Activated CD4-positive, alpha-beta T cell treated with anti-CD3 and anti-CD28 coated beads for 4 hours (primary cell): ENCODE measurements at places on chromosomes 11 and 22.

- no peak for DNase-seq
Measured at GRCh38 chr22:40469181-40469580, 98.8 kb downstream of the SGSM3 start.

GRCh38 chr22:29767171-29768051 lies at the start of gene UQCR10:
Gene UQCR10 (plus strand): TSS chr22:29767369. CDS start chr22:29767399, 30 bp downstream.
- peak; percentile 91 for DNase-seq

DNA sequence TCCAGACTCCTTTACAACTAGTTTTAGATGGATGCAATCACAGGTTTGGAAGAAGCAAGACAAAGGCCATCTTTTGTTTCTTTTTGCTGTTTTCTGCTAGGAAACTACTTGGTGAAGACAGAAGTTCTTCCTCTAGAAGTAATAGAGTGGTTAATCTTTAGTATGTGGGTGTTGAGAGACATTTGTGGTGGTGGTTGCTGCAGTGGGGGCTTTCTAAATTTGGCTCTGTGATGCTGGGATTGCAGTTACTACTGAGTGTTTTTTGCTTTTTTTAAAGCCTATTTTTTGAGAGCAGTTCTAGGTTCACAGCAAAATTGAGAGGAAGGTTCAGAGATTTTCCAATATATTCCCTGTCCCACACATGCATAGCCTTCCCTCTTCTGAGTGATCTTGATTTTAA lies 120.0 kb downstream of the AASDHPPT start:
- DNase-seq = no peak

DNA sequence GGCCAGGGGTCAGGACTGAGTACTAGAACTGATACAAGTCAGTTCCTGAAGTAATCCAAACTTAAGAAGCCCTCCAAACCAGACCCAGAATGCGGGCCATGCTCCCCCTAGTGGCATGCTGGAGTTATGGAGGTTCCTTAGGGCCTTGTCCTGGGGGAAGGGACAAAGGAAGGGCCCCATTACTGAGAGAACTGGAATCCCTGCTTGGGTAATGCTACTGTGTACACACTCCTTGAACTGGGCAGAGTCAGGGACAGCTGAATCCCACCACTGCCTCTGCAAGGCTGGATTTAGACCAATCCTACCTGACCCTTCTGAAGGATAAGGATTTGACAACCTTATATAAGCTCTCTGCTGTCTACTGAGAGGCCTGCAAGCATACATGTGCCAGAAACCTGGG lies 97.3 kb upstream of the AKIP1 start:
- peak; percentile 34 for DNase-seq

GRCh38 chr11:33490842-33491370 lies 209.7 kb downstream of the C11orf91 start:
- DNase-seq = no peak

GRCh38 chr11:14907411-14908213 lies 15.6 kb upstream of the CYP2R1 start:
- DNase-seq = peak; percentile 89

GRCh38 chr22:45504373-45505341 lies 2.0 kb downstream of the FBLN1 start:
- DNase-seq = no peak

DNA sequence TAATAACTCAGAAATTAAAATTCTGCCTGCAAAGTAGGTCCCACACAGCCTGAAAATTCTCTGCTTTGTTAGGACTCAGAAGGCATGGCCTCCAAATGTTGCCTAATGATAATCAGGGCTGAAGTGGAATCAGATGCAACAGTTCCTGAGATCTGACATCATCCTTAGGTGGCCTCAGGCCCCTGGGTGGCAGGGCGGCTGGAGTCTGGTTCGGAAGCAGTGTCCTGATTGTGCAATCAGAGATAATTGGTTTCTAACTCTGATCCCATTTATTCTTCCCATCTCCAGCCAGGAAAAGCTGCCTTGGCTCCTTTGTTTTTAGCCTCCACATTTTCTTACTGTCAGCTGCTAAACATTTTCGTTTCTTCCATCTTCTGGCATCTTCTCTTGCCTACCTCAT lies 399.3 kb downstream of the OPCML start:
- DNase-seq = no peak

GRCh38 chr11:73982990-73983740 lies 522 bp upstream of the UCP2 start:
- DNase-seq = peak; percentile 87

GRCh38 chr11:40403321-40403720 lies 1056.1 kb downstream of the LRRC4C start:
- DNase-seq = no peak

GRCh38 chr11:101436511-101437142 lies 147.2 kb downstream of the TRPC6 start:
- DNase-seq = no peak

DNA sequence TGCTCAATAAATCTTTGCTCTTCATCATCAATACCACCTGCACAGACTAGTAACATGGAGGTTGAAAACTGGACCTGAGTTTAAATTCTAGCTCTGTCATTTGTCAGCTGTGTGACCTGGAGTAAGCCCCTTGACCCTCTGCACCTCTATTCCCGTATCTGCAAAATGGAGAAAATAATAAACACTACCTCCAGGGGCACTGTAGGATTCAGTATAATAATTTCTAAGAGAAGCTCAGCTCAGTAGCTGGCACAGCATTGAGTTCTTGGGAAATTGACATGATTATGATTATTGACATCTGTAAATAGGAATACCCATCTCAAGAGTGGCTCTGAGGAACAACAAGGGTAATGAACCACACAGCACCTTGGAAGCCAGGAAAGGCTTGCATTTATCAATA lies 78.4 kb downstream of the MN1 start:
- no peak for DNase-seq

GRCh38 chr11:18280438-18281045 lies 14.5 kb downstream of the SAA1 start:
- no peak for DNase-seq

GRCh38 chr22:27786965-27787364 lies 14.6 kb downstream of the MN1 start:
- no peak for DNase-seq

DNA sequence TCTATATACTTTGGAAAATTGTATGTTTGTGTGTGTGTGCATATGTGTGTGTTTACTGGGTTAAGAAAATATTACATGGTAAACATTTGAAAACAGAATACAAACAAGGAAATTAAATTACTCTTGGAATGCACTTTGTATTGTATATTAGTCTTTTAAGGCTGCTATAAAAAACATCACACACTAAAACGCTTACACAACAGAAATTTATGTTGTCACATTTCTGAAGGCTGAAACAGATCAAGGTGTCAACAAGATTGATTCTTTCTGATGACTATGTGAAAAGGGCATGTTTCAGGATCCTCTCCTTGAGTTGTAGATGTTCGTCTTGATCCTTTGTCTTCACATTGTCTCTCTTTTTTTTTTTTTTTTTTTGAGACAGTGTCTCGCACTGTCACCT lies 149.1 kb upstream of the CNTN5 start:
- DNase-seq = no peak

DNA sequence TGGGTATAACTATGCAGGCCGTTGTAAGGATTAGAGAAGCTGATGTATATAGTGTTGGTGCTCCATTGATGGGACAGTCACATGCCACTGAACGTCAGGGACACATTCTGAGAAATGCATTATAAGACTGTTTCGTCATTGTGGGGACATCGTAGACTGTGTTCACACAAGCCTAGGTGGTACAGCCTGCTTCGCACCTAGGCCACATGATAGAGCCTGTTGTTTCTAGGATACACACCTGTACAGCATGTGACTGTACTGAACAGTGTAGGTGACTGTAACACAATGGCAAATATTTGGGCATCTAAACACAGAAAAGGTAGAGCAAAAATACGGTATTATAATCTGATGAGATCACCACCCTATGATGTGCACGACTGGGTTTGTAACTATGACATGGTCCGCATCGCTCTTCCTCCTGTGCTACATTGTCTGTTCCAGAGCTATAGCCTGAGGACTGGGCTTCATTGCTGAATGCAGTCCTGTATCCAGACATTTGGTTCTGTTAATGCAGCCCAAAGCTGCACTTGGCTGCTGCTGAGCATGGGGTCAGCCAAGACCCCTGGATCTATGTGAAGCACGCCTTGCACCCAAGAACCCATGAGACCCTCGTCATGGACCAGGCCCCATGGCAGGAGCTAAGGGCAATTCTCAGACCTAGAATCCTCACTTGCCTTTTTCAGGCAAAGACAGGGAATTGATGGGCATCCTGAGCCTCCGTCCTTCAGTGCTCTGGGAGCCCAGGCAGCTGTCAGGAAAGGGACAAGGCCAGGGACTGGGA lies 51.1 kb upstream of the THY1 start:
- DNase-seq = no peak

DNA sequence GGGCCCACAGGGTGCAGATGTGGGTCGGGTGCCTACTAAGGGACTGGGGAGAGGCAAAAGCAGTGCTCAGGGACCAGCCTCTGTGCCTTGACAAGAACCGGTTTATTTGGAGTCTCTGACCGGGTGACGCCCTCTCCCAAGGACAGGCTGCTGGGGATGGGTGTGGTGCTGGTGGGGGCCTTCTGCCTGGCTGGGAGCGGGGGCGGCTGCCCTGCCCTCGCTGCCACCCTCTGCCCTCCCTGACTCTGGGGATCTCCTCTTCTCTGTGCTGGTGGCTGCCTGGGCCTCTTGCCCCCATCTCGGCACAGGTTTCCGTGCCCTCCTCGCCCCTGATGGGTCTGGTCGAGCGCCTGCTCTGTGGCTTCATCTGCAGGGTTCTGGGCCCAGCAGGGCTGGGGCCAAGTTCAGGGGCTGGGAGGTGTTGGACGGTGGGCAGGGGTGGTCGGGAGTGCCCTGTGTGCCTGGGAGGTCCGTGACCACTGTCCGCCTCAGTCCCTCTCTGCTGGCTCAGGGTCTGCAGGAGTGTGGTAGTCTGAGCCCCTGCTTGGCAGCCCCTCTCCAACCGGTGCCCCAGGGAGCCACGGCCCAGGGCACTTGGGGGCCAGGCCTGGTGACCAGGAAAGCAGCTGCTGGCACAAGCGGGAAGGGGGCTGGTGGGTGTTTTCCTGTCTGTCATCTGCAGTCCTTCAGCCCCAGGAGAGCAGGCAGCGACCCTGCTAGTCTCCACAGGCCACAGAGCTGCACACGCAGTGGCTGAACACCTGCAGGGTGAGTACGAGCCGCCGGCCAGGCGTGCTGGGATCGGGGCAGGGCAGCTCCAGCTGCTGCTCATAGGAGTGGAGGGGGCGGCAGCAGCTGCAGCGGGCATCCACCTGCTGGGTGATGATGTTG lies 23.5 kb downstream of the MUC6 start:
- DNase-seq = no peak

DNA sequence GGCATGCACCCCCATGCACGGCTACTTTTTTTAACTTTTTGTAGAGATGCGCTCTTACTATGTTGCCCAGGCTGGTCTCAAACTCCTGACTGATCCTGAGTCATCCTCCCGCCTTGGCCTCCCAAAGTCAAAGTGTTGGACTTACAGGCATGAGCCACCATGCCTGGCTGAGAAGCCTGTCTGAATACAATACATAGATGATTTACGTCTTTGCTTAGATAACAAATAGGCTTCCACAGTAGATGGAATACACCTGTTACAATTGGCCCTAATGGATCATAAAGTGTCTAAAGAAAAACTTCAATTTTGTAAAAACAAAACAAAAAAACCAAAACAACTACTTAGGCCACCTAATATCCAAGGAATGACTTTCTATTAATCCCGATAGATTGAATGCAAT lies 13.0 kb upstream of the CLTCL1 start:
- DNase-seq = no peak

DNA sequence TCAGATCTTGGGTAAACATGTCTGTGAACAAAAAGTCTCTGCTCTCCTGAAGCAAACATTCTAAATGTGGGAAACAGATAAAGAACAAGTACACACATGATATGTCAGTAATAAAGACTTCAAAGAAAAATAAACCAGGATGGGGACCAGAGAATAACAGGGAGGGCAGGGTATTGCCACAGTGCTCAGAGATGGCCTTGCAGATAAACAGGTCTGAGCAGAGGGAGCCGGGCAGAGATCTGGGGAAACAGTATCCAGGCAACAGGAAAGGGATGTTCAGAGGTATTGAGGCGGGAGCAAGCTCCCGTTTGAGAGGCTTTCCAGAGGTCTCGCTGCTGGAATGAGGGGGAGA lies 2.9 kb downstream of the CCDC86 start:
- no peak for DNase-seq

- DNase-seq = no peak
Measured at GRCh38 chr11:71420455-71421241, 27.5 kb downstream of the DHCR7 start.

DNA sequence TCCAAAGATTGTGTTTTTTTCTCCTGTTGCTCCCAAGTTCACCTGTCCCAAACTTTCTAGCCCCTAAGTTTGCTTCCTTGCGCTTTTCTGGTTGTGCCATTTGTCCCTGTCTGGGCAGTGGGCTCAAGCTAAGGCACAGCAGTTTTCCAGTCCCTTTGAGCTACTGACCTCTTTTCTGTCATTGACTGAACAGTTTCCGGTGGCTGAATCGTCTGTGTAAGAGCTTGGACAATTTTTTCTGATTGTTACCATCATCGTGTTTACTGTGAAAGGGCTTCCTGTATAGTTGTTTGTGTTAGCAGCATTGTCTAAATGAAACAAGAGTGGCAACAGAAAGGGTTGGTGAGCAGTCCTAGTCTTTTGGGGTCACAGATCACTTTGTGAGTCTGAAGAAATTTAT lies 49.8 kb downstream of the BMAL1 start:
- no peak for DNase-seq

GRCh38 chr11:72343006-72343756 lies 91.2 kb downstream of the CLPB start:
- DNase-seq = no peak

GRCh38 chr11:1271002-1271401 lies 38.4 kb downstream of the TOLLIP start:
- DNase-seq = no peak

- DNase-seq = no peak
Measured at GRCh38 chr11:69963533-69964246, 114.4 kb upstream of the ANO1 start.

GRCh38 chr11:121415856-121416255 lies 36.3 kb upstream of the SORL1 start:
- no peak for DNase-seq
